ENCODE measurements at places on chromosomes 2 and 18. TPM values are rescaled to one million over a fixed set of nuclear protein-coding genes. Genes with fewer than 3 reads are reported as not detected.

SALL3 gene
- total RNA-seq, result not detected

NR4A2 gene
- total RNA-seq, result 0.25 TPM

DSEL gene
- total RNA-seq, result 8.5 TPM

OSBPL1A gene
- total RNA-seq, result 13.9 TPM

TMEM127 gene
- total RNA-seq, result 25.8 TPM

MARCO gene
- not detected for total RNA-seq

CGREF1 gene
- total RNA-seq, result 5.1 TPM

ALPP gene
- total RNA-seq, result not detected

DNA sequence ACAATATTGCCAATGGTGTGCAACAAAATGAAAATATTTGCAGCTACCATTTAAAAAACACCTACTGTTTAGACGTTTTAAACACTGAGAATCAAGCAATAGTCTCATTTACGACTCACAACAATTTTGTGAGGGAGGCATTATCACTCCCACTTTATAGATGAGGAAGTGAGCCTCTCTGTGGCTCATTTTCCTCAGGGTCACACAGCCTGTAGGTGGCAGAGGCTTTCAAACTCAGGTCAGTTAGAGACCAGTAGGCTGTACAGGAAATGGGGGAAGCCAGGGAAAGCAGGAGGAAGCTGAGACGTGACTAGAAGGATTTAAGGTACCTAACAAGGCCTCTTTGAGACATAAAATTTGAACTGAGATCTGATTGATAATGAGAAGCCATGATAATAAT is 95.0 kb upstream of the ZNF521 start:
- DNase-seq, result no peak

- DNase-seq, result no peak
These were observed 2.3 kb upstream of the VSNL1 start for GRCh38 chr2:17538022-17538843.

DNA sequence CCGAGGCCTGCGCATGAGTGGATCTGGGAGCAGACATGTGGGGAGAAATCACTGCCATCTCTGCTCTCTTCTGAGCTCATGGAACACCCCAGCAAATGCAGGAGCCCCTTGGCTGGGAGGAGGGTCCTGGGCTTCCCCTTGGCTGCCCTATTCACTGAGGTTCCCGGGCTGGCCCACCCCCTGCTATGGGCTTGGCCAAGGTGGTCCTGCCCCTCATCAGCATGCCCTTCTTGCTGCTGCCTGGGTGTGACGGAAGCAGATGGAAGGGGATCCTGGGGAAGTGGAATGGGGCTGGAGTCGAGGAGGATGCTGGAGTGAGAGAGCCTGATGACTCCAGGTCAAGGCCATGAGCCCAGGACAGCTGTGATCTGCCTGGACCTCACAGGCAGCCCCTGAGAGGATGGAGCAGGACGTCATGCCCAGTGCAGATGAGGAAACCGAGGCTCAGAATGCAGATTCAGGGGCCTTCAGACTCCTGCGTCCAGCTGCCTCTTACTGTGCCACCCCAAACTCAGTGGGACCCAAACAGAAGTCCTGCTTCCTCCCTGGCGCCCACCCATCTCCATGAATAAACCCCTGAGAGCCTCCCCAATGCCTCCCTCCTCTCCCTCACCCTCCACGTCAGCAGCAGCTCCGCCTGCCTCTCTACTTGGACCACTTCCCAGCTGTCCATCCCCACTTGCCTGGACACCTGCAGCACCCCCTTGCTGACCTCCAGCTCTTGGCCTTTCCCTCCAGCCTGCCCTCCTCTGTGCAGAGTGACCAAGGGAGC is 4.0 kb downstream of the SNED1 start:
- no peak for DNase-seq

DNA sequence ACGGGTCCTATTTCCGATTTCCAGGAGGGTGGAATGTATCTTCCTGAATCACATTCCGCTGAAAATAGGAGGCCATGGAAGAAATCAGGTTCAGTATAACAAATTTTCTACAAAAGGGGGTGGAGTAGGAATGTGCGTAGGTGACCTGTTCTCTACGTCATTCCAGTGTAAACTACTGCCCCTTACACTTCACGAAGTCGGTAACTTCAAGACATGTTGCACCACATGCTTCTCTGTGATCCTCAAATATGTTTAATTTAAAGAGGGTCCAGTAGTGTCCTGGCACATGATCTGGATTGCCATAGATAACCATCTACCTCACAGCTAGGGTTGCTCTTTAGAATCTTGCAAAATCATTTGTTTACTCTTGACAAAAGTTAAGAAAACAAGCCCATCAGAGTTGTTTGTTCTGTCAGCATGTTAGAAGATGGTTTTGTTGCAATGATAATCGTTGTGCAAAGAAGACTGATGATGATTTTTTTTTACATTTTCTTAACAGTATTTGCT is 7.5 kb upstream of the CPS1 start:
- DNase-seq, result no peak

GRCh38 chr2:239775623-239776435 is 249.3 kb downstream of the NDUFA10 start:
- DNase-seq, result no peak
